ENCODE measurements at places on chromosomes 11 and 22.

GRCh38 chr22:29715240-29715639 lies 4.6 kb upstream of the CABP7 start:
- DNase-seq = no peak

DNA sequence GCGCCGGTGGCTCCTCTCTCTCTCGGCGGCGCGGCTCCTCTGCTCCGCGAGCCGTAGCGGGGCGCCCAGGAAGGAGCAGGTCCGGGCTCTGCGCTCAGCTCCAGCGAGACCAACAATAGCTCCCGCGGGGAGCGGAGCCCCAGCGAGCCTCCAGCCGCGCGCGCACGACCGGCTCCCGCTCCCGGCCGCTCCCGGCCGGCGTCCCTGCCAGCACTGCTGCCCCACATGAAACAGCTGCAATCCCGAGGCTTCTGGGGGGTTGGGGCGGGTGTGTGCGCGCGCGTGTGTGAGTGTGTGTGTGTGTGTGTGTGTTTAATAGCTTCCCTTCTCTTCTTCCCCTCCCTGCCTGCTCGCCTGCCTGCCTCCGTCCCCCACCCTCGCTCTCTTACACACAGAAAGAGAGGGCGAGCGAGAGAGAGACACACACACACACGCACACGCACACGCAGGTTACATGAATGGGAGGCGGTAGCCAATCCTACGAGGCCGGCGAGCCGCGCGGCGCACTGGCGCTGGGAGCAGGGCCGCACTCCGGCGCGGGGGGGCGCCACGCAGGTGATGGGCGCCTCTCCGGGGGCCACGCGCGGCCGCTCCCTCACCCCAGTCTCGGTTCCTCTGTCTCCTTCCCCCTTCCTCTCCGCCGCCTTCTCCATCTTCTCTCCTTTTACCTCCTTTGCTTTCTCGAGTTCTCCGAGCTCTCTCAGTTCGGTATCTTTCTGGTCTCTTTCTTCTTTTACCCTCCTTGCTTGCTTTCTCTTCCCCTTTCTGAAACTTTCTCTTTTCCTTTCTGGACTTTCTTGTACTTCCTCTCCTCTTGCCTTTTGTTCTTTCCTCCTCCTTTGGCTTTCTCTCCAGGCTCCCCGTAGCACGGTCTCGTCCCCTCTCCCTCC lies at the start of gene TENM4:
TSS of gene TENM4 (minus strand) at position 460 of the 890 bp plus-strand sequence. CDS start 371,086 bp downstream, outside the sequence.
- no peak for DNase-seq

DNA sequence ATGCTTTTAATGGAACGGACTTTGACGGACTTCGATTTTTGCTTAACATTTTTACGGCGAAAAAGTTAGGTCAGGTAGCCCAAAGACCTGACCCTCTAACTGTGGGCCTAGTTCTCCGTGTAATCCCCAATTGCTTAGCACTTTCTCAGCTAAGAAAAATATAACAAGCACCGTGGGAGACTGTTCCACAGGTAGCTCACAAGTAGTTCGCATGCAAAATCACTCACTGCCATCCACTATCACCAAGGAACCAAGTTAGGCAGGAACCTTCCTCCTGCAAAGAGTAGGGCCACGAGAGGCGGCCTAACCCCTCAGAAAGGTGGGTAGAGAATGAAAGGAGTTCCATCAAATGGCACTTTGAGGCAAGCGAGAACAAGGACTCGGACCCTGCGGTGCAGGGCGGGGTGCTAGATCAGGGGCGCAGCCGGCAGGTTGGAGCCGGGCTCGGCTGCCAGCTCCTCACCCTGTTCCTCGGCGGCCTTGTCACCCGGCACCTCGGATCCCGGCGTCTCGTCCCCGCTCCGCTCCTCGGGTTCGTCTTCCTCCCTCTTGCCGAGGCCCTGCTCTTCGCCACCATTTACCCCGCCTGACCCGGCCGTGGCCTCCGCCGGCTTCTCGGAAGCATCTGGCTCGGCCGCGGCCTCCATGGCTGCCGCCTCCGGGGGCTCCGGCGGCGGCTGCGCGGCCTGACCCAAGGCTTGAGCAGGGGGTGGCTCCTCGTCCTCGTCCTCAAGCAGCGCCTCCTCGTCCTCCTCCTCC lies 922 bp downstream of the HNRNPUL2 start:
- DNase-seq = no peak

DNA sequence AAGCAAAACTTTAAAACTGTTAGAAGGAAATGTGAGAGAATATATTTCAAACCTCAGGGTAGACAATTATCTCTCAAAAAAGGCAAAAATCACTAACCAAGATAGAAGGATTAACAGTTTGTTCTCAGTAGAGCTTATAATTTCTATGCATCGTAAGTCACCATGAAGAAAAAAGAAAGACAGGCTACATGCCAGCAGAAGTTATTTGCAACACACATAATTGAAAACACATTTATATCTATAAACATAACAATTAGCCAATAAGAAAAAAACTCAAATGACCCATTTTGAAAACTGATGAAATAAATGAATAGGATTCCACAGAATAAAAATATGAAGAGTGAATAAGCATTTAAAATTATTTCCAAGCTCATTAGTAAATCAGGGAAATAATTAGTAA lies 24.4 kb upstream of the SNX19 start:
- no peak for DNase-seq

DNA sequence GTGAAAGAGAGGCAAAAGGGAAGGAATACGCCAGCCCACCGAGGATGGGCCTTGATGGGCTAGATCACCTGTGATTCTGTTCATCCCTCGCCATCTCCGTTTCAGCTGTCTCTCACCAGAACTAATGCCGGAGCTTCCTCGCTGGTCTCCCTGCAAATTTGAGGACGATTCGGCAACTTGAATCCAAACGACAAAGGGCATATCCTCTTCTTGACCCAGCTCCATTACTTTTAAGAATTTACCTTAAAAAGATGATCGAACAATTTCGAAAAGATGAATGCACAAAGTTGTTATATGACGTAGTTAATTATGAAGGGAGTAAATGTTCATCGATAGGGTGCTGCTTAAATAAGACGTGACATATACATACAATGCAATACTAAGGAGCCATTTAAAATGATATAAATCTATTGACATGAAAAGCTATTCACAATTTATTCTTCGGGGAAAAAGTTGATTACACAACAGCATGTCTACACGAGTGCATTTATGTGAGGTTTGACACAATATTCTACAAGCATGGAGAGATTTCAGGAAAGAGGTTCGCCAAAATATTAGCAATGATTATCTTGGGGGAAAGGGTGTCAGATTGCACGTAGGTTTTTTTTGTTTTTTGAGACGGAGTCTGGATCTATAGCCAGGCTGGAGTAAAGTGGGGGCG lies 937 bp upstream of the FAM168A start:
- no peak for DNase-seq

DNA sequence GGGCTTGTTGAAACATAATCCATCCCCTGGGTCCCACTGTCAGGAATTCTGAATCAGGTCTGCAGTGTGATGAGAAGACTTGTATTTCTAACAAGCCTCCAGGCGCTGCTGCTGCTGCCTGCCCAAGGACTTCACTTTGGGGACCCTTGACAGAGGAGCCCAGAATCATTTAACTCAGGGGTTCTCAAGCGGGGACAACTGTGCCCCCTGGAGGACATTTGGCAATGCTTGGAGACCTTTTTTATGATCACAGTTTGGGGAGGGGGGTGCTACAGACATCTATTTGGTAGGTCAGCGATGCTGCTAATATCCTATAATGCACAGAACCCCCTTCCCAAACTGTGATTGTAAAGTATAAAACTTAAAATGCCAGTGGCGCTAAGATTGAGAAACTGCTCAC lies 312.8 kb downstream of the OPCML start:
- no peak for DNase-seq

GRCh38 chr11:115122274-115122673 lies 381.9 kb downstream of the CADM1 start:
- DNase-seq = no peak

GRCh38 chr22:33451866-33452469 lies 393.8 kb upstream of the SYN3 start:
- DNase-seq = no peak

DNA sequence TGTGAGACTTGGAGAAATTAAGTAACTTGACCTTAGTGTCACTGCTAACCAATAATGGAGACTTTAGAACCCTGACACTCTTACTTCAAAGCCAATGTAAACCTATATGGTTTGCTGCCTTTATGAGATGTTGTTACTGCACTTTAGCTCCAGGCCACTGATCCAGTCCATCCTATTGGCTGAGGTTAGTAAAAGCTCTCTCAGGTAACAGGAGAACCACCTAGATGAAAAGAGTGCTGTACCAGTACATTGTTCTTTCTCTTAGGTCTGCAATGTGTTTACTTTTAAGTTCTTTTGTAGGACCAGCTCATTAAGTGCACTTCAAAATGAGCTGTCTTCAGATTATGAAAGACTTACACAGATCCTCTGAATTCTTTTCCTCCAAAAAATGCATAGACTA lies 994.0 kb upstream of the FAT3 start:
- no peak for DNase-seq

DNA sequence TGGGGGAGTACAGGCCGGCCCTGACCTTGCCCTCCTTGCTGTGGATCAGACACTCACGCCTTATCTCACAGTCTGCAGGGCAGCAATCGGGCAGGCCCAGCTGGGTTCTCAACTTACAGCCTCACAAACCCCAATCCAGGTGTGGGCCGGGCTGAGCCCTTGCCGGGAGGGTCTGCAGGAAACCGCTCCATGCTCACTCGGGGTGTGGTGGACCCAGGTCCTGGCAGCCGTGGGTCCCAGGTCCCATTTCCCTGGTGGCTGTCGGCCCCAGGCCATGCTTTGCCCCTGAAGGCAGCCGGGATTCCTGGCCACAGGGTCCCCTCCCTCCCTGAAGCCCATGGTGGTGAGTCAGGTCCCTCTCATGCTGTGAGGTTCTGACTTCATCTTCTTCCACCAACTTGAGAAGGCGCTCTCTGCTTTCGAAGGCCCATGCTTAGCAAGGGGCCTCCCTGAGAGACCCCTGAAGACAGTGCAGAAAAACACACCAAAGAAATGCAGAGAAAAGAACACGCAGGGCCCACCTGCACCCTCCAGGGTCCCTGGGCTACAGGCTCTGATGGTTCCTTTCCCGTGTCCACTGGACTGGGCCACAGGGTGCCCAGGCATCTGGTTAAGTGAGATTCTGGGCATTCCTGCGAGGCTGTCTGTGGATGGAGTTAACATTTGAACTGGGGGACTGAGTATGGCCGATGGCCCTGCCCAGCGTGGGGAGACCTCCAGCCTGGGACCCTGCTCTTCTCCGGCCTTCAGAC lies 588.2 kb downstream of the BRD1 start:
- DNase-seq = no peak

DNA sequence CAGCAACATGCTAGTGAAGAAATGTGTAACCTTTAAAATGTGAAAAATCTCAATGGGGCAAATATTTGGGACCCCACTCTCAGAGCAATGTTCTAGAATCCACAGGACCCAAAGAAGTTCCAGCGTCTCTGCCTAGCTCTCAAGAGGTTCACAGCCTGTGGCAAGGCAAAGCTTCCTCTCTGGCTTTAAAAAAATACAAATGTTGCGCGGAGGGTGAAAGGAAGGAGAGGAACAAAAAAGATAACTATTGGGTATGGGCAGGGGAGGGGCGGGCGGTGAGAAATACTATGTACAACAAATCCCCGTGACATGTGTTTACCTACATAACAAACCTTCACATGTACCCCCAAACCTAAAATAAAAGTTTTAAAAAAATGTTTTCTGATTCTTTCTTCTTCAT lies 53.6 kb downstream of the PITPNB start:
- no peak for DNase-seq

DNA sequence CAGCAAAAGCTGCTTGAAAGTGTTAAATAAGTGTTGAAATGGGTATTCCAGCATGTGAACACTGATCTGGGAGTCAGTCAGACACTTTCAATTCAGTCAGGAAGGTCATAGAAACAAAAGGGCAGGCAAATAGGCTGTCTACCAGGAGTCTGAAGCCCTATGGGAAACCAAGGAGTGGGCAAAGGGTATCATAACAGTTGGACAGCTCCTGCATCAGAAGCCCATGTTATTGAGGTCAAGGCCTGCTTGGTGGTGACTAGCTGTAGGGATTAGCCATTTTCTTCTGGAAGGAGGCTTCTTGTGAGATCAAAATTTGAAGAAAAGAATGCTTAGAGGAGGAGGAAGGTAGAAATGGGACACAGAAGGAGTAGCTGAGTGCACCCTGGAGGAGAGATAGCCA lies 97.3 kb downstream of the STIM1 start:
- DNase-seq = no peak

DNA sequence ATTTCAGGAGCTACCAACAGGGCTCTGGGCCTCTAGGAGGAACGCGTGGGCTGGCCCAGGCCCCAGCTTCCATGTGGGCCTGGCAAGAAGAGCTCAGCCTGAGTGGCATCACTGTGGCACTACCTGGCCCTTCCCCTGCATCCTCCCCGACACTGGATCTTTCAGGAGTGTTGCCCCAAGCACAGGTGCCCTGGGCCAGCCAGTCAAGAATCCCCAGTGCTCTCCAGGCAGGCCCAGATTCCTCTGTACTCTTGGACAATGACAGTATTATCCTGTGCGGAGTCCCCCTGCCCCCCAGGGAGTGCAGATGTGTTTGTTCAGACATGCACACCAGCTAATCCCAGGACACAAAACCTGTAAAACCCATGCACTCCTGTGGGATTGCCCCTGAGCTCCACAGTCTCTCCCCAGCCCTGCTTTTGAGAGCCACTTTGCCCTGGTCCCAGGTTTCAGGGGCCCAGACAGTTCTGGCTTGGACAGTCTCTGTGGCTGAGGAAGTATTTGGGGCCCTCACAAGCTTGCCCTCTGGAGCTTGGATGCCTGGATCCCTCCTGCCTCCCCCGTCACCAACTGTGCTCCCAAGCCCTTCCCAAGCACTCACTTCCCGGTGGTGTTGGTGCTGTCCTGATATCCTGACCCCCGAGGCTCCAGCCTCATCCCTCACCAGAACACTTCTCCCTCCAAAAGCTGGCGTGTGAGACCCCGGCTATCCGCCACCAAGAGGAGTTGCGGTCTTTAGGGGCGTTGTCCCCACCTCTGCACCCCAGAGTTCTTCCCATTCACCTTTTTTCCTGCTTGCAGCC lies 39.9 kb downstream of the KCNC1 start:
- DNase-seq = no peak

- no peak for DNase-seq
Observed at GRCh38 chr11:132589791-132590190, 942.5 kb downstream of the OPCML start.

DNA sequence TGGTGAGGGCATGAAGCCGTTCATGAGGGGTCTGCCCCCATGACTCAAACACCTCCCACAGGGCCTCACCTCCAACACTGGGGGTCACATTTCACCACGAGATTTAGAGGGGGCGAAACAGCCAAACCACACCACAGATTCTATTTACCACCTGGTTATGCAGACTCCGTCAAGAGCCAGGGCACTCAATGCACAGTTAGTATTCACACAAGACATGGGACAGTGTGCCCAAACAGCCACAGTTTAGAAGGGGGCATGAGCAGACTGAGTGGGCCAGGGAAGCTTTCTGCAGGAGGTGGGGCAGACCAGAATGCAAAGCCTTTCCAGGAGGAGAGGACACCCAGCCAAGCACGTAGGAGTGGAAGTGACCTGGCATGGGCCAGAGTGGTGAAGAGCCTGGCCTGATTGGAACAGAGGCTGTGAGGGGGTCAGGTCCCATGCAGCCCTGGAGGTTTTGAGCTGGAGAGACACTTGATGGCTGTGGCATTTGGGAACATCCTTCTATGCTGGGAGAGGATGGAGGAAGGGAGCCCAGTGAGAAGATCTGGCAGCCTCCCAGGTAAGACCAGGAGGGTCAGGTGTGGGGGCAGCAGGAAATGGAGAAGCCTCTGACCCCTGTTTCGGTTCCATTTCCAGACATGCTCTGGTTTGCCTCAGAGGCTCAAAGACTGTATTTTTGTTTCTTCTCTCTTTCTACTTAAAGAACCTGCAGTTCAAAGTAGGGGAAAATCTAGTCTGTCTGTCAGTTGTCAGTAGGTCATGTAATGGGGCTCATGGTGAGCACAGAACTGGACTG lies 199.1 kb upstream of the NCAM1 start:
- DNase-seq = no peak

GRCh38 chr11:134502153-134502550 lies 90.1 kb upstream of the B3GAT1 start:
- DNase-seq = no peak

All from T-helper 17 cell (primary cell).